ENCODE measurements at places on chromosomes 2 and 18.

GRCh38 chr2:127314193-127314988, 20.4 kb upstream of the ERCC3 start:
- DNase-seq, result no peak

- no peak for DNase-seq
Observed at GRCh38 chr2:100615471-100615870, 52.7 kb downstream of the PDCL3 start.

DNA sequence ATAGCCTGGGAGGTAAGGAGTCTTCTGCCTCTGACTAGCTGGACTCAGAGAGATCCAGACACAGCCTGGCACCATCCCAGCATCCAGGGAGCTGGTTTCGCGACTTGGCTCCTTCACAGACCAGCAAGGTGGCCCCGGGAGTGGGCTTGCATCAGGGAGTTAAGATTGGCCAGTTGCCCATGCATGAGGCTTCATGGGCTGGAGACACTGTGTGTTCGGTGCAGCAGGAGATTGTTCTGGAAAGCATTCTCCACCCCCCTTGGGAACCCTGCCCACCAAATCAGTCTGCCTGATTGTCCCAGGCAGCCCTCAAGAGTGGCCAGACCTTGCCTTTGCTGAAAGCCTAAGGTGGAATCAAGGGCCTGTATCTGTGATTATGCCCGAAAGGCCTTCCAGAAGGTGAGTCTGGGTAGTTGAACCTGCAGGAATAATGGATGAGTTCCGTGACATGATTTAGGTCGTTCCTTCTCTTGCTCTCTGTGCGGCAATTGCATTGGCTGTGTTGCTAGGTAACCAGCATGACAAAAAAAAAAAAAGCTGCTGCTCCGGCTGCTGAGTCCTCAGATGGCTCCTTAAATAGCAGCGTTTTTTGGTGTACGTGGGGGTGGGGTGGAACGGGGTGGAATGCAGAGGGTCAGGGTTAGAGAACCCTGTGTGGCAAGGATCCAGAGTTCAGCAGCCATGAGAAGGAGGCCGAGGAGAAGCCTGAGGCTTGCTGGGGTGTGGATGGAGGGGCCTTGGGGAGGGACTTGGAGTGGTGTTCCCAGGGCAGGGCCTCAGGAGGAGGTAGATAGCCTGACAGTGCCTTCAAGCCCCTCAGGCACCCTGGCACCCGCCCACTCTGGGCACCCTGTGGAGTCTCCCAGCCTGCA, 93.0 kb upstream of the MCFD2 start:
- DNase-seq, result no peak

DNA sequence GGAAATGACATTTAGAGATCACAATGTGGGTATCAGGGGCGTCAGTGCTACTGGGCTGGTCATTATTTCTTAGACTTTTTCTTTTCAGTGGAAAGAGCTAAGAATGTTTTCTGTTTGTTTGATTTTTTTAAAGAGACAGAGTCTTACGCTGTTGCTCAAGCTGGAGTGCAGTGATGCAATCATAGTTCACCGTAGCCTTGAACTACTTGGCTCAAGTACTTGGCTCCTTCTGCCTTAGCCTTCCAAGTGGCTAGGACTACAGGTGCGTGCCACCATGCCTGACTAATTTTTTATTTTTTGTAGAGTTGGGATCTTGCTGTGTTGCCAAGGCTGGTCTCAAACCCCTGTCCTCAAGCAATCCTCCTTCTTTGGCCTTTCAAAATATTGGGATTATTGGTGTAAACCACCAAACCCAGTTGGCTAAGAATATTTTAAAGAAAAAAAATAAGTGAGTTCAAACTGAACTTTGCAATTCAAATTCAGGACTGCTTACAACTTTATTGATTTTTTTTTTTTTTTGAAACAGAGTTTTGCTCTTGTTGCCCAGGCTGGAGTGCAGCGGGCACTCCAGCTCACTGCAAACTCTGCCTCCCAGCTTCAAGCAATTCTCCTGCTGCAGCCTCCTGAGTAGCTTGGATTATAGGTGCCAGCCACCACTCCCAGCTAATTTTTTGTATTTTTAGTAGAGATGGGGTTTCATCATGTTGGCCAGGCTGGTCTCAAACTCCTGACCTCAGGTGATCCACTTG, 154.2 kb downstream of the MIB1 start:
- DNase-seq, result no peak

- DNase-seq, result no peak
Observed at GRCh38 chr2:98519156-98519555, 74.5 kb downstream of the INPP4A start.

- DNase-seq, result no peak
Observed at GRCh38 chr18:12640881-12641200, 17.1 kb downstream of the SPIRE1 start.

DNA sequence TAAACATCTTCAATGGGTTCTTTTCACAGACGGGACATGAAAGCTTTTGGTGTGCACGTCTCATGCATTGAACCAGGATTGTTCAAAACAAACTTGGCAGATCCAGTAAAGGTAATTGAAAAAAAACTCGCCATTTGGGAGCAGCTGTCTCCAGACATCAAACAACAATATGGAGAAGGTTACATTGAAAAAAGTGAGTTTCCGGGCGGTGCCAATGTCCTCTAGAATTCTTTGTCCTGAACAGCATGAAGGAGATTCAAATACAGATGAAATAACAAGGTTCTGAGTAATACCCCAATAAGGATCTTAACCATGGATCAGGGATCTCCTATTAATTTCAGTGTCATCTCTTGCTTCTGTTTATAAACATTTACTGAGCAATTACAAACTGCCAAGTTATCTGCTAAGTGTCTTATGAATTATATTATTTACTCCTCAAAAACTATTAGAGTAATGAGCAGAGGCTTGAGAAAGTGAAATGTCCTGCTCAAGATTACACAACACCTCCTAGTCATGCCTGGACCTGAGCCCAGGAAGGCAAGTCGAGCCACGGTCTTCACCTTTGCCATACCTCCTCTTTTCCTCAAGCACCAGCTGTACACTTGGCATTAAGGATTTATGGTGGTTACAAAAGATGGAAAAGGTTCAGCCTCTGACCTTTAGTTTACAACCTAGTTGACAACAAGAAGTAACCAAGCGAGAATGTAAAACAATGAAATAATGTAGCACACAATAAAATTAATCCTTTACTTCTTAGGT, 22.6 kb downstream of the DHRS9 start:
- no peak for DNase-seq

GRCh38 chr18:9757827-9758621, 49.9 kb downstream of the RAB31 start:
- no peak for DNase-seq

GRCh38 chr2:231043796-231044195, 6.5 kb downstream of the C2orf72 start:
- no peak for DNase-seq

DNA sequence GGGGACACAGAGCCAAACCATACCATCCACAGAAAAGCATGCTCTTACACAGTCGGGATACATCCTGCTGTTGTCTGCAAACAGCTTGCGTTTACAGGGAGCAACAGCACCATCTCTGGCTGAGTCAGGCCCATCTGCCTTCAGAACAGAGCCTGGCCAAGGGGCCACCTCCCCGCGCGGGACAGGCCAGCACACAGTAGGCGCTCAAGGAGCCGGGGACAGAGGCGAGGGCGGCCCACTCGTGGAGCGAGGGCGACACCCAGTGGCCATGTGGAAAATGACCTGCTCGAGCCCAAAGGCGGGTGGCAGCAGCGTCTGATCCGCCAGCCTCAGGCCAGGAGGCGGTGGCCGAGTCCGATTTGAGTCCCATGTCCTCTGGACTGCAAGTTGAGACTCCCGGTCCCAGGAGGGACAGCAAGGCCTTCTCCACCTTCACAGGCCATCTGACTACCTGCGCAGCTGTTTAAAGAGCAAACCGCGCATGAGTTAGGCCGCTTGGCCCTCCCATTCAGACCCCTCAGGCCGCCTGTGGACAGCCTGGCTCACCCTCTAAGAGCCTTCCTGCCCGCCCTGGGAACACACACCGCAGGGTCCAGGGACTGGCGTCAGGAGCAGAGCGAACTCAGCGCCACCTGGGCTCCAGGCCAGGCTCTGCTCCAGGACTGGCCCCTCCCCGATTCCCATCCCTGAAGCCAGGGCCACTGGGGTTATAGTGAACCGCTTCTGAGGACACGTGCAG, 38.3 kb downstream of the TTC32 start:
- DNase-seq, result no peak

DNA sequence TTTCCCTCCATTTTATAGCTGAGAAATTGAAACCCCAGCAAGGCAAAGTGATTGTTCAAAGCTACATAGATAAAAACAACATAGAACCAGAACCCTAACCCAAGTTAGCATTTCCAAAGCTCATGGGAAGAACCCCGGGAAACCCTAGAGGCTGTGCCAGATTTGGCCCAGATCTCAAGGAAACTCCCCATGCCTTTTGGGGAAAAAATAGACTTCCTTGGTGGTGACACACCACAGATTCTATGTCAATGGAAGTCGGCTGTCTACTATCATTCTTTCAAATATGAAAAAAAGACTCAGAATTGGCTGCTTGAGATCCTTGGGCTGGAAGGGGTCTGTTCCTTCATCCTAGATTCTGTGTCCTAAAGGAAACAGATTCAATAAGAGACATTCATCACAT, 8.4 kb downstream of the COL6A3 start:
- DNase-seq, result no peak

DNA sequence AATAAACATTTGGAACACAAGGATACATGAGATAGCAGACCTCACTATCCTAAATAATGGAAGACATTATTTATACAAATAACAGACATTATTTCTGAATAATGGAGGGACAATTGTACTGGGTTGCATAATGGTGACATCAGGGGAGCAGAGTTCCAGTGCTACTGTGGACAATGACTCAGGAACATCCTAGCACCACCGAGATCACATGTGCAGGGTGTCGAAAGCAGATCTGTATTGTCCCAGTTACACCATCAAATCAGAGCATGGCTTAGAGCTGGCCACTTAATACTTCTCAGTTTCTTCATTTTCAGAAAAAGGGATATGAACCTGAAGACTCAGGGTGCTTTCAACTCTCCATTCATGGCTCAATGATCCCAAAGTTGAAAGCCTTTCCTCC, 249.1 kb upstream of the RBMS1 start:
- DNase-seq, result no peak

GRCh38 chr2:240895656-240896388, at the start of gene MAB21L4:
TSS of gene MAB21L4 (minus strand) at chr2:240896156. CDS start at chr2:240895997, 159 bp downstream.
- no peak for DNase-seq

DNA sequence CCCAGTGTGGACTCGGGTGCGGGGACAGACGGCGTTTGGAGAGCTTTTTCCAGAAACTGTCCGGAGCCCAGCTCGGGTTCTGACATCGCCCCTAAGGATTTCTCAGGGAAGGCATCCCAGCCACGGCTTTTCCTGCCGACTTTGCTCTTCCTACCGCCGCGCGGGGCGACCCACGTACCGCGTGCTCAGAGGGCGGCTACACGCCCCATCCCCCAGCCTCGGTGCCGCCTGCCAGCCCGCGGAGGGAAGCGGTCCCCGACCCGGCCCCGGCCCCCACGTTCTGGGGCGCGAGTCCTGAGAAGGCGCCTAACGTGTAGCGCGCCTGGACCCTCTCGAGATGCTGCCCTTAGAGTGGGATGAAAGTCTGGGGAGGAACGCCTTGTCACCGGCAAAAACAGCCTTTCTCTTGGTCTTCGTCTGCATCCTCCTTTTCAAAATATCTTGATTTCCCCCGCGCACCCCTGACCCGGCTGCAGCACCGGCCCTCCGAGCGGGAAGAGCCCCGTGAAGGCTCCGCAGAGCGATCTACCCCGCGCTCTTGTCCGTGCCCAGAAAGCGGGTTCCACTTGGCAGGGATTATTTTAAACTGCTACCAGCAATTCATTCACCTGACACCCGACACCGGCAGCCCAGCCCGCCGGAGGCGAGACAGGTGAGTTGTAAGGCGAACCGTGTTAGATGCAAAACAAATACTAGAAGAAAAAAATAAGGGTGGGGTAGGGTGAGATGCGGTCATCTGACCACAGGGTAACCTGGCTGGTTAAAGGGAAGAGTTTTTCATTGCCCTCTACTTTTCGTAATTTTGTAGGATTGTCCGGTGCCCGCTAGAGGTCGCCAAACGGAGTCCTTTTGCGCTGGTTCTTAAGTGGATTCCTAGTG, 812 bp upstream of the KCNG3 start:
- DNase-seq, result peak; percentile 80

DNA sequence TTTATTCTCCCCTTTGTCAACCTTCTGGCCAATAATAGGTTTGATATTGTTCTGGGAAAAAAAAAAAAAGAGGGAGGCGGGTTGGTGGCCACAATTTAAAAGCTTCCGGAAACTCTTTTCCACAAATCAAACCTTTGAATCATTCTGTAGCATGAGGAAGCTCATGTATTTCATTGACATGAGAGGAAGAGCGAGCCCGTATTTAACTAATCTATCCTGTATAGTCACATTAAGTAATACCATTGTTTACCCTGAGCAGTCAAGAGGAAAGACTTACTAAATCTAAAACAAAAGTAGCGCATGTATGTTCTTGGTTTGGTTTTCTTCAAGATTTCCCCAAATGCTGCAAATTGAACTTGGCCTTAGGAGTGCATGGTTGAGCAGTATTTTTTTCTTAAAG, 120.1 kb downstream of the NCKAP5 start:
- no peak for DNase-seq

GRCh38 chr2:229553091-229553490, 161.3 kb downstream of the DNER start:
- no peak for DNase-seq

GRCh38 chr2:217801115-217801531, 201.7 kb downstream of the TNS1 start:
- no peak for DNase-seq

- no peak for DNase-seq
Observed at GRCh38 chr2:28449488-28450395, 46.1 kb upstream of the PLB1 start.

DNA sequence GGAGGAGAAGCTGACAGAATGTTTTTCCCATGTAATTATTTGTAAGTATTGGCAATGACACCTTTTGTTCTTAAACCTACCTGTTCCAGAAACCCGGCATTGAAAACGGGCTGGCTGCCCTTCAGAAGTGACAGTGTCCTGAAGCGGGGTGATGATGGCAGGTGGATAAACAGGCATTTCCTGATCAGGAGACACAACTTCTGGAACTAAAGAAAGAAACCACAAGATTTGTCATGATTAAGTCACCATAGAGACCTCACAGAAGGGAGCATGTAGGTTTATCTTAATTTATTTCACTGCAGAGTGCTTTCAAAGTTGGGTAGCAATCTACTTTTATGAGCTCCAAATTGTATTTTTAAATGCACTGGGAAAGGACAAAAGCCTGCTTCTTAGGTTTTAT, 43.1 kb downstream of the TTN start:
- no peak for DNase-seq

DNA sequence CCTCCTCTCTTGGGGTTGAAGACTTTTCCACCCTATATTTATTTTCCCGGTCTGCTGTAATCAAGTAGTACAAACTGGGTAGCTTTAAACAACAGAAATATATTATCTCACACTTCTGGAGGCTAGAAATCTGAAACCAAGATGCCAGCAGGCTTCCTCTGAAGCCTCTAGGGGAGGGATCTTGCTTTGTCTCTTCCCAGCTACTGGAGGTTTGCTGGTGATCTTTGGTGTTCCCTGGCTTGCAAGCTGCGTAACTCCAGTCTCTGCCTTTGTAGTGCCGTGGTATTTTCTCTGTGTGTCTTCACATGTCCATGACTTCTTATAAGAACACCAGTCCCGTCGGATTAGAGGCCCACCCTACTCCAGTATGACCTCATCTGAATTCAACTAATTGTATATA, 44.4 kb downstream of the MYO3B start:
- no peak for DNase-seq

All from NCI-H2081 treated with DMSO at 0.1 percent for 48 hours (cell line).